ACHN (cell line): ENCODE measurements at places on chromosomes 4 and X.
A peak's percentile ranks its signal among the peaks of the same experiment; 100 is the strongest.

DNA sequence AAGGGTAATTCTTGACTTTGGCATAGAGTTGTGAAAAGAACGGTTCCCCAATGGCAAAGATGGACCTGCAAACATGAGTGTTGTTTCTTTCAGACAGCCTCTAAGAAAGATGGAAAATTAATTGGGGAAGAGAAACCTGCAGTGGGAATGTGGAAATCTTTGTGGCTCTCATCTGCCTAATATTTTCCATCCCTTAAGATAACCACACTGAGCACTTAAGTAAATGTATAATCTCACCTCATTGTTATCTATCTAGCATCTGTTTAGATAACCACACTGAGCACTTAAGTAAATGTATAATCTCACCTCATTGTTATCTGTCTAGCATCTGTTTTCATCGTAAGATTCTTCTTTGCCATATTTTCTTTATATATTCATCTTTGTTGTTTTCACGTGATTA is 149.3 kb downstream of the NWD2 start:
- no peak for DNase-seq

DNA sequence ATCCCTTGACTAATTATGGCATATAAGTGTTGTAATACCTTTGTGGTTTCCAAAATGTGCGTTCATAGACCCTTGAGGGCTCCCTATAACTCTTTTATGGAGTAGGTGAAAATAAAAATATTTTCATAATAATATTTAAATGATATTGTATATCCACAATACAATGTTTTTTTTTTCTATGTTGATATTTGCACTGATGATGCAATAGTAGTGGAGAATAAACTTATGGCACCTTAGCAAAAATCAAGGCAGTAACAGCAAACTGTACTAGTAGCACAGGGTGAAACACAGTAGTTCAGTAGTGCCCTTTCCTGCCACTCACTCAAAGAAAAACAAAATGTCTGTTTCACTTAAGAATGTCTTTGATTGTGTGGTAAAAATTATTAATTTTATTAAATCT is 465.3 kb downstream of the C4orf33 start:
- DNase-seq = no peak

DNA sequence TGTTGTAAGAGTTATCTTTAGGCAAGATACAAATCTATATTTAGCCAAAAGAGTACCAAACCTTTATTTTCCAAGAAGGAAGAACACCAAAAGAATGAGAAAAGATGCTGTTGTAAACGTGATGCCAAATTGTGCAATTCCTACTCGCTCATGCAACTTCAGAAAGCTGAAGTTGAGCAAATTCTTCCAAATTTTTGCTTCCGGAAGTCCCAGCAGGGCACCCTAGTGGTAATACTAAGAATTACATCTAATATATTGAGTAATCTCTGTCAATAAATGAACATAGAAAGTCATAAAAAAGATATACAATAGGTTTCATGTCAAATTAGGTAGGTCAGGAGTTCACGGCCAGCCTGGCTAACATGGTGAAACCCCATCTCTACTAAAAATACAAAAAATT is 36.0 kb upstream of the SMARCAD1 start:
- DNase-seq = peak; percentile 2

DNA sequence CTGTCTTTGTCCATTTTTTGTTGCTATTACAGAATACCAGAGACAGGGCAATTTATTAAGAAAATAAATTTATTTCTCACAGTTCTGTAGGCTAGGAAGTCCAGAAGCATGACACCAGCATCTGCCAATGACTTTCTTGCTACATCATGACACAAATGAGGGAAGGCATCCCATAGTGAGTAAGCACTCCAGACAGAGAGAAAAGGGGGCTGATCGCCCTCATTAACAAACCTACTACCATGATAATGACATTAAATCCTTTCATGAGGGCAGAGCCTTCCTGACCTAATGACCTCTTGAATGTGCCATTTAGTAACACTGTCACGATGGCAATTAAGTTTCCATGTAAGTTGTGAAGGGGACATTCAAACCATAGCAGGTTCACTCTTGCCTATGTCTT is 20.1 kb downstream of the CCDC149 start:
- DNase-seq = no peak

DNA sequence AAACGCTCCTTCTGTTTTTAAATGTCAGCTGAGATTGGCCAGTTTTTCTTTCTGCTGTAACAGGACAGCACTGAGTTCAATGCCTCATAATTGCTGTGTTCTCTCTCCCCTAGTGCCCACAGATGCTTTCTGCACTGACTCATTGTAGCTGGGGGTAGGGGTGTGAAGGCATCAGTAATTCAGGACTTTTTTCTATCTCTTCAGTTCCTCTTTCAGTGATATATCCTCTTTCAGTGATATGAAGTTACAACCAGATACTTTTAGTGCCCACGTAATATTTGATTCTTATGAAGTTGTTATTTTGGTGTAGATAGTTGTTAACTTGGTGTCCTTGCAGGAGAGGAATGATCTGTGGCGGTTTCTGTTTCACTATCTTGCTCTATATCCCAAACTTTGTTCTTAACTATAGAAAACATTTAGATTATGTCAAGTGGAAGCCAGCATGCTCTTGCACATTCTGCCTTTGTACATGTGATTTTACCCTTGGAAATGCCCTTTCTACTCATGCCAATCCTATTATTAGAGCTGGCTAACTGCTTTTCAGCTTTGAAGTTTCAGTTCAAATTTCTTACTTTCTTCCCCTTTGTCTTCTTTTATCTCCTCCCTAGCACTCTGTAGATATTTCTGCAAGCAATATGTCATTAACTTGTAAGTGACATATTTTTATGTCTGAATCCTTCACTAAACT is 1258.4 kb downstream of the FAM133A start:
- DNase-seq = no peak

- no peak for DNase-seq
Measured at GRCh38 chr4:147335183-147335582, 145.7 kb upstream of the EDNRA start.

GRCh38 chr4:39664828-39665731 is 26.4 kb upstream of the SMIM14 start:
- DNase-seq = no peak

GRCh38 chrX:16484338-16484737 is 165.6 kb upstream of the S100G start:
- peak; percentile 60 for DNase-seq

DNA sequence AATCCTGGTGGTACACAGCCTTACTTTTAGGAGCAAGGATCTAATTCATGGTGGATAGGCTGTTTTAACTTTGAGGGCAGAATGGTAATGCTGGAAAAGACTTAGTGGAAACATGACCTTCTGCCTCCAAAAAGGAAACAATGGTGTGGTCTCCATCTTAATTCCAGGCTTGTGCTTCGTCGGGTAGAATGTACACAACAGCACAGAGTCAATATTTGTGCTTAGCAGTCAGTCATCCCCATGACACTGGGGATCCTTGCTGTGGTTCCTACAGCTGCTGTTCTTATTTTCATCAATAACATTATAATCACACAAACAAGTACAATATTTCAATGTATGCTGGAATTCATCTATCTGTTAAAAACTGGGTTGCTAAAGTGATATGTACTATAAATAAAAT is 104.4 kb downstream of the HHIP start:
- no peak for DNase-seq

DNA sequence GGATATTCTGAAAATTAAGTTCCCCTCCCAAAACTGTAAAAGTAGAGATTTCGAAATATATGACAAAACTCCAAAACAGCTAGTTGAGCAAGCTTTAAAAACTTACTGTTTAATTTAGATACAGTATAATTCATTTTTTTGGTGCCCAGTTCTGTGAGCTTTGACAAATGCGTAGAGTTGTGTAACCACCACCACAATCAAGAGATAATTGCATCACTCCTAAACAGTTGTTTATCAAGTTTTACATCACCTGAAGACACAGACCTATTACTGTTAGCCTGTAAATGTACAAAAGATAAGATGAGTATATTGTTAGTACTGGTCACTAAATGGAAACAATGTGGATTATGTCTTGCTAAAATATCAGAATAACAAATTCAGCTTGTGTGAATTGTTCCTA is 62.3 kb downstream of the ALG13 start:
- no peak for DNase-seq

GRCh38 chrX:119828446-119828845 is 24.3 kb downstream of the UPF3B start:
- DNase-seq = no peak

GRCh38 chr4:88442689-88443191 is 14.2 kb upstream of the HERC5 start:
- peak; percentile 47 for DNase-seq

DNA sequence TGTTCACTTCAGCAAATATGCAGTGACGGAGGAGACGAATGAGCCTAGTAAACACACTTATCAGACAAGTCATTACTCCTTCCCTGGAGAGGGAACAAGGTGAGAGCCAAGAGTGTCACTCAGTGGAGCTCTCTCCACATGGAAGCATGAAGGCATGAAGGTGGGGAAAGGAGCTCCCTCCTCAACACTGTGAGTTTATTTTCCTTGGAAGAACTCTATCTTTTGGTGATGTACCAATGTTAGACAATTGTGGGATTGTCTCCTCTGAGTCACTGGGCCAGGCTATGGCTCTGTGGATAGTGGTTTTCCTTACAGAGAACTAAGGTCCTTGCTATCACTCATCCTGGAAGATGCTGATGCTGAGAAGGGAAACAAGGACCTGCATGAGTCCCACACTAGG is 200.2 kb downstream of the CPEB2 start:
- no peak for DNase-seq

DNA sequence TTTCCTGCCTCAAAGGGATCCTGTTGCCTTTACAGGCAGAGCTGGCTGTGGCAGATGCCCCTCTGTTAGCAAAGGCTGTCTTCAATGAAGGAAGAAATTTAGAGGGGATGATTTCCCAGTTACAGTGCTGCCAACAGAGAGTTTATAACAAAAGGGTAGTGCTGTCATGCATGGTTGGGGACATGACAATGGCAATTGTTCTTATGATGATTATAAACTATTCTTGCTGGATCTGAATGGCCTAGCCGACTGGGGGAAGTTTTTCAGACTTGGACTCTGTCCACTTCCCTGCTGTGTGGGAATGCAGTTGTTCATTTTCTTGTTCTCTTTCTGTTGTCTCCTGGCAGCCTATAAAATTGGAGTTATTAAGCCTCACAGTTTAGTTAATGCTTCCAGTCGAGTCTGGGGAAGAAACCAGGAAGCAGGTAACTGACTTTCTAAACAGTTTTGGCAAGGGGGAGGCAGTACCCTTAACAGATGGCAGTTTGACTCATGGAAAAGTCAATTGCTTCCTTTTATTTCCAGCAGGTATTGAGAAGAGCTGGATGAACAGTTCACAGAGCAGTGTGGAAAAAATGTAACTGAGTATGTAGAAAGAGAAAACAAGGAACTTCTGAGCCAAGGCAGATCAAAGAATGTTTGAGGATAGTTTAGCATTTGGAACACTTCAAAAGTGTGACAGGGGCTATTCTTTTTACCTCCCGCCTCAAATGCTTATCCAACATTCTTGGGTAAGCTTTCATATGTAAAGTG is 582.6 kb downstream of the RAPGEF2 start:
- no peak for DNase-seq
